ENCODE measurements at places on chromosomes 1 and 21. TPM values are rescaled to one million over a fixed set of nuclear protein-coding genes. Genes with fewer than 3 reads are reported as not detected.

Gene SOX13
- 11.6 TPM for total RNA-seq

DNA sequence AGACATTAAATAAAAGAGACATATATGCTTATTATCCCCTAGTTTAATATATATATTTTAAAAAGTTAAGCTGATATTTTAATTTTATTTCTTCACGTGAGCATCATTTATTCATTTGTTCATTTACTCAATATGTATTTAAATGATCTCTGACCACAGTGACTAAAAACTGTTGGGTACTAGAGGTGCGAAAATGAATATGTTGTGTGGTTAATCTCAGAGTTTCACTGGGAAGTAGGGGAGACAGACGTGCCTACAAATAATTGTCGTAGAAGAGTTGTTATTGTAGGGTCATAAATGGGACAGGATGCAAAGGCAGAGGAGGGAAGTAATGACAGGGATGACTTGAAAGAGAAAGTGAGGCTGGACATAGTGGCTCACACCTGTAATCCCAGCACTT lies 213.0 kb upstream of the CACYBP start:
- no peak for DNase-seq

DNA sequence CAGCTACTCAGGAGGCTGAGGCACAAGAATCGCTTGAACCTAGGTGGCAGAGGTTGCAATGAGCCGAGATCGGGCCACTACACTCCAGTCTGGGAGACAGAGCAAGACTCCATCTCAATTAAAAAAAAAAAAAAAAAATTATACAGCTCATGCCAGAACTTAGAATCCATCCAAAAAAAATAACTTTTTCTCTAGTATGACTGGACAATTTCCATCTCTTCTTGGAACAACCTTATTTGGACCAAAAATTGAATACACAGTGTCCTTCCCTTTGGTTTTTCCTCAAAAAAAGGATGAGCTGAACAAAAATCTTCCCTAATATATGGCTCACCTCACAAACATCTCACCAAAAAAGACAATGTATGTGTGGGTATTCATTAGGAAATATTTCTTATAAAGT lies 73.7 kb downstream of the TOR3A start:
- no peak for DNase-seq

GRCh38 chr1:206479183-206480125 lies 9.2 kb downstream of the IKBKE start:
- DNase-seq, result peak; percentile 78

Gene NES
- total RNA-seq, result 66.9 TPM

DNA sequence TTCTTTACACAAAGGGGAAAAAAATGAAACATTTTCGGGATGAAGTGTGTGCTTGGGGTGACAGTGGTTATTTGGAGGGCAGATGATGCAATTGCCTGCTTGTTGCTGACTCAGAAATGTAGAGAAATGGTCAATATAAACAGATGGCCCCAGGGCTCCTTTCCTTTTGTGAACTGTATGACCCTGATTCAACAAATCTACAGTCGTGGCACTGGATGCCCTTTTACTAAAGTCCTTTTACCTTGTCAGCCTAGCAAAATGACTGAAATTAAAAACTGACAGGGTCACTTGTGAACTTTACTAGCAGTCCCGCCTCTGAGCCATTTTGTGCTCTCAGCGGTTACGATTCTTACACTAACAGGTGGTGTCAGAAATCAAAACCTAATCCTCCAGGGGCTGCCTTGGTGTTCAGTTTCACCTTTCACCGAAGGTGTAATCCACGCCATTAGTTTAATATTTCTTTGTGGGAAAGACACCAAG lies 49.8 kb downstream of the GREM2 start:
- peak; percentile 41 for DNase-seq

All from fibroblast of villous mesenchyme (primary cell).